ENCODE measurements at places on chromosomes 12 and 14. TPM values are rescaled to one million over a fixed set of nuclear protein-coding genes. Genes with fewer than 3 reads are reported as not detected.

GRCh38 chr12:25301798-25302197 lies 51.1 kb upstream of the KRAS start:
- no peak for DNase-seq

Gene TMEM52B
- polyA plus RNA-seq = 169 TPM

Gene IFNG-AS1
- polyA plus RNA-seq = 0.27 TPM

Gene FAM161B
- polyA plus RNA-seq = 16.2 TPM

Gene RTL1
- polyA plus RNA-seq = 0.08 TPM

Measured in left renal cortex interstitium (tissue), 4 donors.